ENCODE measurements at places on chromosomes 2 and 18. TPM values are rescaled to one million over a fixed set of nuclear protein-coding genes. Genes with fewer than 3 reads are reported as not detected.

Gene RAB11FIP5
- polyA plus RNA-seq = 21.8 TPM

Gene UBXN2A
- 13.7 TPM for polyA plus RNA-seq

- no peak for DNase-seq
These were observed 91.2 kb upstream of the CCDC195 start for GRCh38 chr2:224807153-224807964.

Gene COMMD1
- polyA plus RNA-seq = 57.3 TPM

GRCh38 chr2:41618754-41619153 lies 429.1 kb upstream of the PKDCC start:
- DNase-seq = no peak

DNA sequence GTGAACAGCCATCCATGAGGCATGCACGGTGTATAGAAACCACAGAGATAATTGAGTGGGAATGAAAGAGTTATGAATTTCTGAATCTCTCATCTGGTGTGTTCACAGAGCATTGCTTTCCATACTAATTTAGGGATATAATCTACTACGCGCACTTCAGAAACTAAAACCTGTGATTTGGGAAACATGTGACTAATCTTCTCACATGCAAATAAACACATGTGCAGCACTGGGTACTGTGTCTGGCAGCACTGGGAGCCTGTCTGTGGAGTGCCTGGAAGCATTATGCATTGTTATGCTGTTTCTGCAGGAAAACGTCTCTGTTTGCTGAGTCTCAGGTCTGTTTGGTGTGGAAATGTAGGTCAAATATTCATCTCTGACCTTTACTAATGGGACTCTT lies 287.3 kb downstream of the CMPK2 start:
- DNase-seq = no peak

DNA sequence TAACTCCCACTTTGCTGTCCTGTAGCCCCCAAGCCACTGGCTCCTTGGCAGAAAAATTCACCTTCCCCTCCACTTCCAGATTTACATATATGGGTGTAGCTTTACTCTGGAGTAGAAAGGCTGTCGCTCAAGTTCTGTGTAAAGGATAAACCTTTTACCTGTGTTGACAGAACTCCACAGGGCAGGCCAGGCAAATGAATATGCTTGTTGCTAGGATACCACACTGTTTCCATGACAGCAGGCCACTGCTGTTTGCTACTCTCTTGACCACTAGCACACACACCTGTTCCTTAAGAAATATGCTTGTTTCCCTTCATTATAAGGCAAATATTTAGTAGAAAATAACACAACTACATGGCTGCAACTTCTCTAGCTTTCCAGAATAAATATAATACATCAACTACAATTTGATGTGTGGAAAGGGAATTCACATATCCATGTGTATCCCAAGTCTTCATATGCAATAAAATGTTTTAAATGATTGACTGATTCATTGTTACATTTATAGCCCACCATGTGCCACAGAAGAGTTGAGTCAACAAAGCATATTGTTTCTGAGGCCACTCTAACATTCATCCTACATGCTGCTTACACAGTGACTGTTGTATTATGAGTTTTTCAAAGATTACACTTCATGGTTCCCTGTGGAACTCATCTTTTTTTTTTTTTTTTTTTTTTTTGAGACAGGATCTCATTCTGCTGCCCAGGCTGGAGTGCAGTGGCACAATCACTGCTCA lies 56.2 kb upstream of the ROCK1 start:
- peak; percentile 38 for DNase-seq

Gene PCARE
- polyA plus RNA-seq = not detected

DNA sequence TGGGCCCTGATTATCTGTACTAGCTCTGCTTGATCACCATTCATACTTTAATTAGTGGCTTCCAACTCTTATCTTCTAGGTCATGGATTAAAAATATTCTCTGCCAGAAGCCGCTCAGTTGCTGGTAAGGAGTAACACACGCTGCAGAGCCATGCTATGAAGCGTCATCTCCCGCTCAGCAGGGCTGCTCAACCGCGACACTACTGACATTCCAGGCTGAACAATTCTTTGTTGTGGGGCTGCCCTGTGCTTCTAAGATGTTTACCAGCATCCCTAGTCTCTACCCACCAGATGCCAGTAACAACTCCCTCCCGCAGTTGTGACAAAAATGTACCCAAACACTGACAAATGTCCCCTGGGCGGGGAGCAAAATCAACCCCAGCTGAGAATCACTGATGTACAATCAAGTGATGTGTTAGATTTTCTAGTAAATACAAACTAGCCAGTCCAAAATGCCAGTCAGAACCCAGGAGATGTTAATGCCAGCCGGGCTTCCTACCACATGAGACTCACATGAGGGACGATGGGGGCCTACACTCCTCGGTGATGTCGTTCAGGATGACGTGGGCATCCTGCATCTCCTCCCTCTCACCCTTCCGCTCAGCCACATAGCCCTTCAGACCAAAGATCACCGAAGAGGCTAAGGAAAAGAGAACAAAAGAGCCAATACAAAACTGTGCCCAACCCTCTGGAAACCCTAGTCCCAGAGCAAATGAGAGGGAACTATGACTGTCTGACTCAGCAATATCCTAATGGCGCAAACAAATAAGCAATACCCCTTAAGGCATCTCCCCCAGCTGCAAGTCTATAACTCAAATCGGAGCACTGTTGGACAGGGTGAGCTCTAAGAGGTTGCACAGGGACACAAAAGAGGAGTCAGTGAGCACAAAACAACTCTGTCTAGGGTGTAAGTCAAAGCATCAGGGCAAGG lies 15.6 kb downstream of the ILKAP start:
- no peak for DNase-seq

- peak; percentile 6 for DNase-seq
These were observed 135.1 kb upstream of the TFPI start for GRCh38 chr2:187689372-187689771.

DNA sequence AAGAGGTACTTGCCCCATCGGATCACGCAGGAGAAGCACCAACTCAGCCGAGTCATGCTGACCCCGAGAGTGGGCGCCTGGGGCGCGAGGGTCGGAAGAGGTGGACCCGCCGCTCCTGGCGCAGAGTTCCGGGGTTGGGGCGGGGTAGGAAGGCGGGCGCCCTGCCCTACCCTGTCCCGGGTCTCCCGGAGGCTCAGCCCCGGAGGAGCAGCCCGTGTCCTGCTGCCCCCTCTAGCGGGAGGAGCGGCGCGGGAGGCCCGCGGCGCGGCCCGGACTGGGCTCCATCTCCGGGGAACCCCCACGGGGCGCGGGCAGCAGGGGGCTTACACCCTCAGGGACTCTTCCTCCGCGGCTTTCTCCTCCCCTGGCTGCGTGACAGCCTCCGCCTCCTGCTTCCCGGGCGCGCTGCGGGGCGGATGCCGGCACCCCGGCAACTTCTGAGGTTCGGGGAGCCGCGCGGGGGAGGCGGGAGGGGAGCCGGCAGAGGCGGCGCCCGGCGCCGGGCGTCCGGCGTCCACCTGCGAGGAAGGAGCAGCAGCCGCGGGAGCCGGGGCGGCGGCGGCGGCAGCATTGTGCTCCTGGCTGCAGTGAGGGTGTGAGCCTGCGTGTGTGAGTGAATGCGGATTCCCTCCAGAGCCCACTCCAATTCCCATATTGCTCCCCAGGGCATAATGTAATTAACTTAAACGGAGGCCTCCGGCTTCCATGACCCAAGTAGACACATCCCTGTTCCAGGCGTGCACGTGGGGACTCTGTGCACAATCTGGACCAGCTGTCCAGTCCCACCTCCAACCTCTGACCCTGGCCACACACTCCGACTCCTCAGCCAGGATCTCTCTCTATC lies 7.6 kb upstream of the TNS1 start:
- peak; percentile 90 for DNase-seq

Gene LRRFIP1
- polyA plus RNA-seq = 75.6 TPM

DNA sequence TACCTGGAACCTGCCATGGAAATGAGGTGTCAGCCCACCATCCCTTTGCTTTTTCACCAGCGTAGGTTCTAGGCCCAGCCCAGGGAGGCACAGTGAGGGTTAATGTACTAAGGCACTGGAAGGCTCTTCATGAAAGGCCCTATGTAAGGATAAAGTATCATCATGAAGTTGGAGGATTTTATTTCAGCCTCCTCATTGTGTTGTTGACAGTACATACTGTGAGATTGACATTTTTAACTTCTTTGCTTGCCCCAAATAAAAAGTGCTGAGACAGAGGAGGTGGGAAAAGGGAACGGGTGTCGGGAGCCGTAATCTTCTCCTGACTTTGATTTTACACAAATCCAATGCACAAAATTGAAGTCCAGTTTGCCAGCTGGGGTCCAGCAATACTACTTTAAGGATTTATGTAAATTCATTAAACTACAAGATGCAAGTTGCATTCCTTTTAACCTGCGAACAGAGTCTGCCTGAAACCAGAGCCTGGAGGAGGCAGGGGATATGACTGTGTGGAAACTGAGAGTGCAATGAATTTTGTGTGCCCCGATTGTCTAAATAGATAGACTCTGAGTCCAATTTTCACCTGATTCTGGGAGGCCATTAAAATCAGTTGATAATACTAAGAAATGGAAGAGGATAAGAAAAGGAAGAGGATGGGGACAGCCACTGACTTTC lies 5.4 kb upstream of the NCKAP5 start:
- DNase-seq = no peak

DNA sequence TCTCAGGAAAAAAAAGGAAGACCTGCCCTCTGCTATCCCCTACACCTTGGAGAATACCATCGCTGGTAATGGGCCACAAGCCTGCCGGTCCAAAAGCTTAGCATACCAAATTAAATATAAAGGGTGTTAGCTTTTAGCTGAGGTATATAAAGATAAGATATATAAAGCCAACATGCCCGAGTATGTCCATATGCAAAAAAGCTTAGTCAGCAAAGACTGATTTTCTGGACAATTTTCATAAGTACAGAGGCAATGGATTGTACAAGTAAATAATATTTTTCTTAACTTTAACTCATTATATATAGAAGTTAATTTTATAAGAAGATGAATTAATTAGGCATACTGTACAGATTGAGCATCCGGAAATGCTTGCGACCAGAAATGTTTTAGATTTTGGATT lies 106.5 kb downstream of the STK39 start:
- DNase-seq = no peak

GRCh38 chr2:164054651-164055050 lies 318.8 kb upstream of the FIGN start:
- DNase-seq = no peak

- DNase-seq = no peak
These were observed 34.4 kb downstream of the AFTPH start for GRCh38 chr2:64558445-64559081.

GRCh38 chr2:148554459-148555247 lies 89.9 kb upstream of the EPC2 start:
- DNase-seq = no peak

- no peak for DNase-seq
These were observed 12.0 kb upstream of the DGUOK start for GRCh38 chr2:73914667-73915066.
